Fibroblast of mammary gland (primary cell): ENCODE measurements at places on chromosomes 1 and 21.

DNA sequence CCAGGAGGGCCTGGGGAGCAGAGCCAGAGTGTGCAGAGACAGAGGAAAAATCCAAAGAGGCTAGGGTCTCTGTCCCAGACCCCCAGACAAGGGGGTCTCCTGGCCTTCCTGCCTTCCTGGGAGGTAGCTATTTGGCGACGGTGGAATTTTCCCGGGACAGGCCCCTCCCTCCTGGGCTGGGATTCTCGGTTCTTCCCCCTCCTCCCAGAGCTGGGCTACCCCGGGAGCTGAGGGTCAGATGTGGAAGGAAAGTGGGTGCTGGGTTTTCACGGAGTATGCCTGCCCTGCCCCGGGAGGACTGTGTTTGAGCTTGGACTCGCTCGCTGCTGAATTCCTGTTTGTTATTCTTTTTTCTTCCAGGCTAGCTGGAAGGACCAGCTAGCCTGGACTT lies 759 bp downstream of the AMPD2 start:
- DNase-seq, result peak; percentile 50

DNA sequence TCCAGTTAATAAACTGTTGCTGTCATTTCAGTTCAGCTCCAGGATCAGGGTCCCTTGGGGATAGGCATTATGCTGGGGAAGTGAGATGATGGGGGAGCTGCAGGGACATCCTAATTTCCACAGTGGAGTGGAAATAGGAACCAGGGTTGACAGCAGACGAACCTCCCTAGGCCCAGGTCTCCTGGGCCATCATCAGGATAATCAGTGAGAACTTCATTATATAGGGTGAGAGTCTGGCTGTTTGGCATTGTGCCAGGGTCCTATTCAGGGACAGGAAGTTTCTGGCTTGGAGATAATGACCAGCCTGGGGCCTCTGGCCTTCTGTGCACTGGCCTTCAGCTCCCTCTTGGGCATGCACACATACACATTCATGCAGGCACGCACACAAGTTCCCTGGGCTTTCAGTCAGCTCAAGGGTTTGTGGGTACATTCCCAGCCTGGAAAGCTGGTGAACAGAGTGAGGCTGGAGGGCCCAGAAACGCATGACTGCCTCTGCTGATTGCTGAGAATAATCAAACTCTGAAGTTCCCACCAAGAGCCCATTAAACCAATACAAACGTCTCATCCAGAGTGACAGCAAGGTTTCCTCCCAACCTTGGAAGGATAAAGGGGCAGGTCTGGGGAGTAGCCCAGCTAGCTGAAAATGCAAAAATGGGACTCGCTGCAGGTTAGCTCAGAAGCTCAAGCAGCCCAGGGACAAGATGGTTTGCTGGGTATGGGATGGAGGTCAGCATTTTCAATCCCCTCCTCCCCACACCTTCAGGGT lies 13.9 kb upstream of the LRIG2 start:
- DNase-seq, result no peak

GRCh38 chr1:234702342-234703000 lies 92.5 kb upstream of the IRF2BP2 start:
- peak; percentile 45 for DNase-seq

DNA sequence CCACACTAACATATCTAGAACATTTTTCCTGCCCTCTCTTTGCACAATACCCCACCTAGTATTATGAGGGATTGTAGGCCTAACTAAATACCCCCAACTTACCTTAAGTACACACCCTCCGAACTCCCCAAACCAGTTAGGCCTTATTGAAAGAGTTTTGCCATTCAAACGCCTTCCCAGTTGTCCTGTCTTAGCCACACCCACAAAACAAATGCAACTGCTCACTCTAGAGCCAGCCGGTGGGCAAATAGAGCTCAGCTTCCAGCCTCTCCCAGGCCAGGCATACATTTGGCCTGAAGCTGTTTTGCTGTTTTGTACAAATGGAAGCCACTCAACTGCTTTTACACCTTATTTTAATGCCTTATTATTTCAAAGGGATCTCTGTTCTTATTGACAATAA lies 224.2 kb upstream of the RUNX1 start:
- DNase-seq, result no peak

DNA sequence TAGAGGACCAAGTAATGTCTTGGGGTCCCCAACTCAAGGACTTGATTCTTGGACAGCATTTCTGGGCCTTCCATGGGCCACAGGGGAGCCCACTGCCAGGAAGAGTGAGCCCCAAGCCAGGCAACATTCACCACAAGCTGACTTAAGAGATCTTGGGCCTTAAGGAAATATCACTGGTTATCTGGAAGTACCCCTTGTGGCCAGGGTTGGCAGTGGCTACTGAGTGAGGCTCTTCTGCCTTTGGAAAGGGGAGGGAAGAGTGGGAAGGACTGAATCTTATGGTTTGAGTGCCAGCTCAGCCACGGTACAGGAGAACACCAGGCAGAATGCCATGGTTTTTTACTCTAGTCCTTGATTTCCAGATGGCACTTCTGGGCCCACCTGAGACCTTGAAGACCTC lies 228.9 kb upstream of the RGS18 start:
- DNase-seq, result no peak

DNA sequence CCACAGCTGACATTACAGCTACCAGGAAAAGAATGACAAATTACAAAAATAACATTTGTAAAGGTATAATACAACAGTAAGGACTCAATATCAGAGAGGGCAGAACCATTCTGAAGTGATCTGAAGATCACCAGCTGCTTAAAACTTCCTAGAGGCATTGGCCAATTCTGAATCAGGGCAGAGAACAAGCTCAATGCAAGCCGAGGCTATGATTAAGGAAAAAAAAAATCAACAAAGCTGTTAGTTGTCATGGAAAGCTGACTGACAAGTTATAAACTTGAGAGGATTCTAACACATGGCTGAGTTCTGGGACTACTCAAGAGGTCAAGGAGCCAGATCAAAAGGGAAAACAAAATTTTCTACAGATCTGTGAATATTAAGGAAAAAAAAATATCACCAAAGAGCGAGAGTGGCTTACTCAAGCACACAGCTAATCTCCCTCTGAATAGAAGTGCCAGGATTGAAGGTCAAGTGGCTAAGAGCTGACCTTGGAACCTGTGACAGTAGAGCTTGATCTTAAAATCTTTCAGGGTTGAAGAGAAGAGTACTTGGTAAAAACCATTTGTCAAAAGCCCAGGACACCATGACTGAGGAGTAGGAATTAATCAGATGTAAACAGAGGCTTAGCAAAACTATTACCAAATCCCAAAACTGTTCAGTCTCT lies 383.4 kb downstream of the USP25 start:
- DNase-seq, result peak; percentile 37

- DNase-seq, result peak; percentile 93
Observed at GRCh38 chr1:160284220-160284781, 632 bp downstream of the PEX19 start.

- no peak for DNase-seq
Observed at GRCh38 chr21:33828577-33828976, 87.0 kb downstream of the ATP5PO start.

DNA sequence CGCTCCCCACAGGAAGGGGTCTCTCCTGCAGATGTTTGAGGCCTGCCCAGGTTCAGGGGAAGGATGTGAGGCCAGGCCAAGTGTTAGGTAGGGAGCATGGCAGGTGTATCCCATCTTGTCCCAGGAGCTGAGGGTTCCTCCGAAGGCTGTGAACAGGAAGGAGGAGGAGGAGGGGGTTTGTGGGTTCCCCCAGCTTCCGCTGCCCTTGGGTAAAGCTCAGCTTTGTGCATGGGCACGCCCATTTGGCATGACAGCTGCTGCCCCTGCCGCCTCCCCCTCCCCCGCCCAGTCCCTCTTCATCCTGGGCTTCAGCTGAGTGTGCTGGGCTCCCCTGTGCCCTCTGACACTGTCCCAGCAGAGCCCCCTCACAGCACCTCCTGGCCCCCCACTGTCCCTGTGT lies 25.5 kb downstream of the TNFRSF8 start:
- no peak for DNase-seq

- DNase-seq, result no peak
Observed at GRCh38 chr1:22333516-22334121, 118.0 kb upstream of the ZBTB40 start.

DNA sequence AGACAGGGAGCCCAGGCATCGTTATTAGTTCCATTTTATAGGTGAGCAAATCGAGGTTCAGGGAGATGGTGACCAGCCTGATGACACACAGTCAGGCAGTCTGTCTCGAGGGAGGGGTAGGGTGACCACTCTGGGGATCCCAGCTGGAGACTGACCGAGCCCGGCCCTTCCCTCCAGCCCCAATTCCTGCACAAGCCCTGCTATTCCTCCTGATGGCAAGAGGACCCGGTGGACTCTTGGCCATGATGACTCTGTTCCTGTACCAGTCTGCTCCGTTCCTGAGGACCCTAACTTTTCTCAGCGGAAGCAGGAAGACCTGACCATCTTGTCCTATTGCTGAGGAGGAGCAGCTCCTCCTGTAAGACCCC lies 391 bp downstream of the AGT start:
- DNase-seq, result no peak

- no peak for DNase-seq
Observed at GRCh38 chr1:6521536-6521935, 30.1 kb upstream of the PLEKHG5 start.
